ENCODE measurements at places on chromosomes 3 and 15. TPM values are rescaled to one million over a fixed set of nuclear protein-coding genes. Genes with fewer than 3 reads are reported as not detected.

DNA sequence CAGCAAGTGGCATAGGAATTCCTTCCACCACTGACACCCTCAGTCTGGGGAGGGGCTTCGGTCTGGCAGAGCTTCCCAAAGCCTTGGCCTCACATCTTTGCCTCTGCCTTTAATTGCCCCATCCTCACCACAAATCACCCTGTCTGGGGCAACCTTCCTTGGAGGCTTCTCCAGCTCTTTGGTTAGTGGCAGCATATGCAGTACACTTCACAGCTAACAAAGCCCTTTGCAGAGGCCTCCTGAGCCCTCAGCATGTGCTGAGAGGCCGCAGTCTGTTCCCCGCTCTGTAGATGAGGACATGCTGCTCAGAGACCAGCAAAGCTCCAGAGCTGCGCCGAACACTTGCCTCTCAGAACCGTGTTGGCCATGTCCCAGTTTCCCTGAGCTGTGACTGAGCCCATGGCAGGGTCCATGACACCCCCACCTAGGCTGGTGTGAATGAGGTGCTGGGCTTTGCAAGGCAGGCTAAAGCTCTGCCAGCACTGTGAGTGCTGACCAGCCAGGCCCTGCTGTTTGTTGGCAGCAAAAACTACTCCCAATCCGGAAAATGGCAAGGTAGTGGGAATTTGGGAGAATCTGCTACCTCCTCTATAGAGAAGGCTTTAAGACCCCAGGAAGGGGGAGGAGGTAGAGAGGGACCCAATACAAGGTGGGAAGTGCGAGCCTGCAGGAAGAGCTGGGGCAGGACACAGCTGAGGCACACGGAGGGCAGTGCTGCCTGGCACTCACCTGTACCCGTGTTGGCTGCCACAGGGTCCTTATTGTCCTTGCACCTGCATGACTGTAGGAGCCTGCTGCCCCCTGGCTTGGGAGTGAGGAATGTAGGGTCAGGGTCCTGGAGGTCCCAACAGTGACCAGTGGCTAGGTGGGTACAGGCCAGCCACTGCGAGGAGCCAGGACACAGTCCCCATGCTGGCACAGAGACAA, 8.4 kb upstream of the KLF15 start:
- no peak overlapping the region for H3K27ac ChIP-seq
- H3K4me1 ChIP-seq: no peaks in the 10 kb centered on the region
- DNase-seq: no peak
- H3K4me3 ChIP-seq: no peak overlapping the region

Gene SLC22A14
- not detected for total RNA-seq

DNA sequence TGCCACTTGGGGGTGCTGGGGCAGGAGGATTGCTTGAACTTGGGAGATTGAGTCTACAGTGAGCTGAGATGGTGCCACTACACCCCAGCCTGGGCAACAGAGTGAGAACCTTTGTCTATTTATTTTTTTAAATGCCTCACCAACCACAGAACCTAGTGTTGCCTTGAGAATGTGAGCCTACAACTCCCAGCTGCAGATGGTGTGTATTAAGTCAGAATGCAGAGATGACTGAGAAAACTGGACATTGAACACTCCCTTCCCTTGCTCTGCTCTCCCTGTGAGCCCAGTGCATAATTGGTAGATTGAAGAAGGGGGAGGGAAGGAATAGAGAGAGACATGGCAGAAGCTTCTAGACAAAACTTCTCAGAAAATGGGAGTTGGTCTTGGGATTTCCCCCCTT, 53.5 kb downstream of the CCDC33 start:
- peaks cover 33% of the 10 kb centered on the region for H3K27me3 ChIP-seq
- H3K36me3 ChIP-seq: no peaks in the 10 kb centered on the region
- no peak overlapping the region for H3K4me3 ChIP-seq
- H3K27ac ChIP-seq: no peak overlapping the region
- no peak for DNase-seq

- DNase-seq: no peak
- no peak overlapping the region for H3K4me3 ChIP-seq
- no peaks in the 10 kb centered on the region for H3K27me3 ChIP-seq
- no peaks in the 10 kb centered on the region for H3K4me1 ChIP-seq
- no peak overlapping the region for H3K27ac ChIP-seq
- no peaks in the 10 kb centered on the region for H3K36me3 ChIP-seq
Observed at GRCh38 chr15:81381720-81382119, 7.7 kb upstream of the TMC3 start.

DNA sequence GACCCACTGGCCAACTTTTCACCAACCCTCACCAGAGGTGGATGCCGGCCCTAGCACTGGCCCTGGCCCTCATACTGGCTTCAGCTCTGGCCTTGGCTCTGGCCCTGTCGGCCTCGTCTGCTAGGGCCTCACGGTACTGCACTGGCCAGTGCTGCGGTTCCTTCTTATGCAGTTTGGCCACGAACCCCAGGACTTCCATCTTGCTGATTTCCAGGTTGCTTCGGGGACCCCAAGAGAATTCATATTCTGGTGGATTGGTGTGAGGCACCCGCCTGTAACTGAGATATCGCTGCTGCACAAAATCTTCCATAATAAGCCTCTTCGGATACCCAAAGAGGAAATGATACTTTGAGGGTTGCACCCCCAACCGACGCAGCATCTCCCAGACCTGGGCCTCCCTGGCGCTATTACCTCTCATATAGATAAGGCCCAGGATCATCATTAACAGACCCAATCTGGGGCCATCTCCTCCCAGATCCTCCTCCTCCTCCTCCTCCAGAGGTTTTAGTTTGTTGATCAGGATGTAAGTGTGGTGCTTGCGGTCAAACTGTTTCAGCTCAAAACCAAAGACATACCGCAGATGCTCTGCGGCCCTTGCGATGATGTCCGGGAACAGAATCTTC, 883 bp downstream of the MAGEF1 start:
- peaks cover 4% of the 10 kb centered on the region for H3K36me3 ChIP-seq
- no peak for DNase-seq
- peak overlapping the region; percentile 88 for H3K27ac ChIP-seq
- H3K4me3 ChIP-seq: peak overlapping the region; percentile 74
- no peaks in the 10 kb centered on the region for H3K27me3 ChIP-seq

Gene LRRC34
- 1.1 TPM for total RNA-seq

DNA sequence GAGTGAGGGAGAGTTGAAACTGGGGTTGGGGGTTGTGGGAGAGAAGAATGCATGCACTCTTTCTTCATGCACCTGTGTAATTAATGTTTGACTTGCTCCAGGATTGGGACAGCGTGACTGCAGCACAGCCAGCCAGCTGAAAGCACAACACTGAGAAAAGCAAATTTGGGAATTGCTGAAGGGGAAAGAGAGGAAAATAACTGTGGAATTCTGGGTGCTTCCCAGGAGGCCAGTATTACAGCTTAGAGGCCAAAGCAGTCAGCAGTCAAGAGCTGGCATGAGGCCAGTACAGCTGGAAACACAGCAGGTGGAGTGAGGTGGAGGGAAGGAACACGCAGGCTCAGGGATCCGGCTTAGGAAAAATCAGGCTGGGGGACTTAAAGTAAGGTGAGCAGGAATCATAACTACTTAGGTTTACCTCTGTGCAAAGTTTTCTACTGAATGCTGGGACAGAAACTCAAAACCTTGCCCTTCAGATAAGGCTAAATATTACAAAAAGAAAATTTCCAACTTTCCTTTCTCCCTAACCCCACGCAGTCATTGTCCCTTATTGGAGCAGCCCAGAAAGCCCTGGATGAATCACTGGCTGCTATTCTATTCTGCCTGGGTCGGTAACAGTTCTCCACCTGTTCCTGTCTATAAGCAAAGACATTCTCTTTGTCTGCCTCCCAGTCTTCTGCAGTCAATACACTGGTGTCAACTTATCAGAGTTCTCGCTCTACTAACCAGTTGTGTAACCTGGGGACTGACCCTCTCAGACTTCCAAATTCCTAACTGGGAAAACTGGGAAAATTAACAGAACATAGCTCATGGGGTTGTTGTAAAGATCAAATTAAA, 167.2 kb downstream of the MAGI1 start:
- no peaks in the 10 kb centered on the region for H3K27me3 ChIP-seq
- no peak overlapping the region for H3K4me3 ChIP-seq
- DNase-seq: peak; percentile 26
- H3K27ac ChIP-seq: no peak overlapping the region
- no peaks in the 10 kb centered on the region for H3K36me3 ChIP-seq

Gene GOLGA8O
- 0.36 TPM for total RNA-seq

DNA sequence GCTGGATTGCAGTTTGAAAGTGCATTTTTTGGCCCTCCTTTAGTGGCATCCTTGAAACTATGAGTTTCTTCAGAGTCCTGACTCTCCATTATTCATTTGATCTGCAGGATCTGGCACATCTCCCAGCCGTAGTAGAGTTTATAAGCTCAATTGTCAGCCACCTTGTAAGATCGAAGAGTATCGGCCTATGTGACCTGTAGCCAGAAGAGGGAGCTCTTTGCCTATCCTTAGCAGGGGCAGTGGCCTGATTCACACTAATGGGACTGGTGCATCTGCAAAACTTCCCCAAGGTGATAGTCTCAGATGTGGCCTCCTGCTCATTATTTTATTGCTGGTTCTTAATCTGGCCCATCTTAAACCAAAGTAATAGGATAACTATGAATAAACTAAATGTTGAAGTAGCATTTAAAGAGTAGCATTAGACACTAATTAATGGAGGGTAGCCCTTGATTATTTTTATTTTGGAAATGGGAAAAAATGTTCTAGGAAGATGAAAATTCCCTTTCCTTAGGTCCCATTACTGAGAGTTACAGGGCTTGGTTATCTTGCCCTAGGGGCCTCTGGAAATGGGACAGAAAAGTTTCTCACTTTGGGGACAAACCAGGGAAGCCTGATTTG, 21.2 kb downstream of the GCSAM start:
- peak; percentile 77 for DNase-seq
- no peaks in the 10 kb centered on the region for H3K27me3 ChIP-seq
- no peaks in the 10 kb centered on the region for H3K4me1 ChIP-seq
- no peak overlapping the region for H3K4me3 ChIP-seq
- H3K27ac ChIP-seq: no peak overlapping the region
- peaks cover 2% of the 10 kb centered on the region for H3K36me3 ChIP-seq

DNA sequence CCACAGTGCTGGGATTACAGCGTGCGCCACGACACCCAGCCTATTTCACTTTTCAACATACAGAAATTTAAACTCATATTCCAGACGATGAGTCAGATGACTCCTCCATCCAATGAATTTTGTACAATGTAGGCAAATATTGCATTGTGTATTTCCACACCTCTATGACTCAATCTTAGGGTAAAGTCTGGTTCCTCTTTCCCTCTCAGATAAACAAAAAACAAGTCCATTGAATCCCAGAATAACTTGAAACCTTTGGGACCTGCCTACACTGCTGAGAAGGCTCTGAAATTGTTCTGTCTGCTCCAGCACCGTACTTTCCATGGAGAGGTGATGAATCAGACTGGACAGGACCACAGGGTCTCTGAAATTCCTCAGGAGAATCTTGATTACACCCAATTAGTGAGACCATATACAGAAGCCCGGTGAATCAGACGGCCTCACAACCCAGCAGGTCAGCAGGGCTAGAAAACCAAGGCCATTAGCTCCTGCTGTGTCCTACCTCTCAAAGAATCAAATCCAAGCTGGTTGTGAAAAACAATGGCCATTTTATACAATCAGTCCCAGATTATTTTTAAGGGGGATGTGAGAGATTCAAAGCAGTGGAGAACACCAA, 112.6 kb downstream of the ERC2 start:
- H3K27me3 ChIP-seq: no peaks in the 10 kb centered on the region
- no peak for DNase-seq
- H3K4me3 ChIP-seq: no peak overlapping the region
- no peaks in the 10 kb centered on the region for H3K4me1 ChIP-seq

GRCh38 chr3:8561370-8561769, 59.7 kb downstream of the LMCD1 start:
- H3K36me3 ChIP-seq: peaks cover 9% of the 10 kb centered on the region
- no peak overlapping the region for H3K27ac ChIP-seq
- no peak for DNase-seq
- no peaks in the 10 kb centered on the region for H3K27me3 ChIP-seq

GRCh38 chr15:78619022-78619950, 1.5 kb downstream of the CHRNA3 start:
- H3K4me3 ChIP-seq: no peak overlapping the region
- H3K27me3 ChIP-seq: peaks cover 46% of the 10 kb centered on the region
- no peak for DNase-seq
- no peak overlapping the region for H3K27ac ChIP-seq

Gene TRPM7
- total RNA-seq: 49.4 TPM

GRCh38 chr3:99713440-99713839, 75.0 kb downstream of the COL8A1 start:
- no peaks in the 10 kb centered on the region for H3K36me3 ChIP-seq
- H3K4me3 ChIP-seq: no peak overlapping the region
- H3K4me1 ChIP-seq: no peaks in the 10 kb centered on the region

- H3K36me3 ChIP-seq: no peaks in the 10 kb centered on the region
- DNase-seq: no peak
Observed at GRCh38 chr3:77041811-77042210, 1.9 kb downstream of the ROBO2 start.

Gene ETV5
- total RNA-seq: 25.3 TPM

DNA sequence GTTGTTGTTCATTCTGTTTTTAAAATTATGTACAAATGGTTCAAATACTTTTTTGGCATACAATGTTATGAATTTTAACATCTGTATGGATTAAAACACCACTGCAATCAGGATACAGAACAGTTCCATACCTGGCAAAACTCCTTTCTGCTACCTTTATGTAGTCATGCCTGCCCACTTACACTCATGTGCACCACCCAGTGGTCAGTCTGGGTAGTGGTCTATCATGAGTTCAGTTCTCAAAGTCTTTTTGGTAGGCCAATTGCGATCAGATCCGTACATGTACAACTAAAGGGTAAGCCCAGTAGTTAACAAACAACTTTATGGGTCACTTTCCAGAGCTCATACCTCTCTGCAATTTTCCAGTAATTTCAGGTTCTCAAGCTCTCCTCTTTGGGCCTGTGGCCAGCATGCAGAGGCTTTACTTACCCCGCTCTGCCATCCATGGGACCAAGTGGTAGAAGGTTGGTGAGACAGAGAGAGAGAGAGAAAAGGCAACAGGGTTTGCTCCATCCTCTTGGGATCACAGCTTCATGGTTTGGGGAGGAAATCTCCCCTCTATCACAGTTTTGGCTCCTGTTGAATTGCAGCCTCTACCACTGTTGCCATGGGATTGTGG, 63.9 kb upstream of the FAM98B start:
- H3K4me1 ChIP-seq: no peaks in the 10 kb centered on the region
- no peak overlapping the region for H3K4me3 ChIP-seq
- no peaks in the 10 kb centered on the region for H3K36me3 ChIP-seq
- H3K27me3 ChIP-seq: no peaks in the 10 kb centered on the region

Gene CLDN18
- total RNA-seq: not detected

DNA sequence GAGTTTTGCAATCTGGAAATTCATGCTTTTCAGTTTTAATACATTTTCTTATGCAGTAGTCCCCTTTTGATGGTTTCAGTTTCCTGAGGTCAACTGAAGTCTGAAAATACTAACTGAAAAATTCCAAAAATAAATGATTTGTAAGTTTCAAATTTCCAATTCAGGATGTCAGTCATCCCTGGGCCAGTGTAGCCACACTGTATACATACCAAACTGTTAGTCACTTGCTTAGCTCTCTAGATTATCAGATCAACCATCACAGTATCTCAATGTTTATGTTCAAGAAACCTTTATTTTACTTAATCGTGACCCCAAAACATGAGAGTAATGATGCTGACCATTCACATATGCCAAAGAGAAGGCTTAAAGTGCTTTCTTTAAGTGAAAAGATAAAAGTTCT, 715.5 kb downstream of the GBE1 start:
- no peak overlapping the region for H3K4me3 ChIP-seq
- no peaks in the 10 kb centered on the region for H3K36me3 ChIP-seq
- H3K27ac ChIP-seq: no peak overlapping the region

GRCh38 chr3:180764481-180764880, 85.2 kb upstream of the CCDC39 start:
- no peak for DNase-seq
- no peaks in the 10 kb centered on the region for H3K4me1 ChIP-seq
- H3K27ac ChIP-seq: no peak overlapping the region
- H3K27me3 ChIP-seq: no peaks in the 10 kb centered on the region

Data from IMR-90 (cell line).